ENCODE measurements at places on chromosomes 11 and 22.

GRCh38 chr11:97963528-97964331 lies 1057.0 kb upstream of the CNTN5 start:
- DNase-seq: peak; percentile 27

DNA sequence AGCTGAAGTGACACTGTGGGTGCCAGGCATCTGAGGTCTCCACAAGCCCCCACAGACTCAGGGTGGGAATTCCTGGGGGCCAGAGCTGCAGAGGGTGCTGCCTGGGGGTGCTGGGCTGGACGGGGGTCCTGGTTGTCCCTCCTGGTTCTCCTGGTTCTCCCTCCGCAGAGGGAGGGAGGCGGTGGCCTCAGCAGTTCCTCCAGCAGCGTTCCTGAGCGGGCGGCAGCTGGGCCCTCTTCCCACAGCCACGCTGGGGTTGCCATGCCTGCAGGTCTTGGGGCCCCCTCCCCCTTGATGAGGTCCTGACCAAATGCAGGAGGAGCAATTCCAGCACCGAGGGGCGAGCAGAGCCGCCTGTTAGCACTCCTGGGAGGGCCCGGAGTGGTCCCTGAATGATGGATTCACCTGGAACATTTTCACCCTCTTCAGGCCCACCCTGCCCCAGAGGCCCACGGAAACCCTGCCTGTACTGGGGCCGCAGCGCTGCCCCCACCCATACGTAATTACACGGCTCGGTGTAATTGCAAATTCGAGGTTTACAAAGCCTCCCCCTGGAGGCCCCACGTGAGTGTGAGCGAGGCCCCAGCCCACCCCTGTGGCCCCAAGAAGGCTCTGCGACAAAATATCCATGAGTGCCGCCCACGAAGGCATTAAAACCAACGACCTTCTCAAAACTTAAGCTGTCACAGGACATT lies 635 bp downstream of the C11orf21 start:
- no peak for DNase-seq

GRCh38 chr11:64210301-64211020 lies 3.9 kb downstream of the FERMT3 start:
- DNase-seq: no peak

DNA sequence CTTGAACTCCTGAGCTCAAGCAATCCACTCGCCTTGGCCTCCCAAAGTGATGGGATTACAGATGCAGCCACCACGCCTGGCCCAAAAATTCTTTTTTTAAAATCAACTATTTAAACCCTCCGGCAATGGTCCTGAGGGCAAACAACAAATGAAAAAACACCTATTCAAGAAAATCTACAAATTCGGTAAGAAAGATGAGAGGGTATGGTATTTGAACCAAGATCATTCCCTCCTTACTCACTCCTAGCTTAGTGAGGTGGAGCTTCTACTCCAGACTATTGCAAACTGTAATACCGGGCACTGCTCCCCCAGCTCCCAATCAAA lies 2.1 kb downstream of the NF2 start:
- no peak for DNase-seq

DNA sequence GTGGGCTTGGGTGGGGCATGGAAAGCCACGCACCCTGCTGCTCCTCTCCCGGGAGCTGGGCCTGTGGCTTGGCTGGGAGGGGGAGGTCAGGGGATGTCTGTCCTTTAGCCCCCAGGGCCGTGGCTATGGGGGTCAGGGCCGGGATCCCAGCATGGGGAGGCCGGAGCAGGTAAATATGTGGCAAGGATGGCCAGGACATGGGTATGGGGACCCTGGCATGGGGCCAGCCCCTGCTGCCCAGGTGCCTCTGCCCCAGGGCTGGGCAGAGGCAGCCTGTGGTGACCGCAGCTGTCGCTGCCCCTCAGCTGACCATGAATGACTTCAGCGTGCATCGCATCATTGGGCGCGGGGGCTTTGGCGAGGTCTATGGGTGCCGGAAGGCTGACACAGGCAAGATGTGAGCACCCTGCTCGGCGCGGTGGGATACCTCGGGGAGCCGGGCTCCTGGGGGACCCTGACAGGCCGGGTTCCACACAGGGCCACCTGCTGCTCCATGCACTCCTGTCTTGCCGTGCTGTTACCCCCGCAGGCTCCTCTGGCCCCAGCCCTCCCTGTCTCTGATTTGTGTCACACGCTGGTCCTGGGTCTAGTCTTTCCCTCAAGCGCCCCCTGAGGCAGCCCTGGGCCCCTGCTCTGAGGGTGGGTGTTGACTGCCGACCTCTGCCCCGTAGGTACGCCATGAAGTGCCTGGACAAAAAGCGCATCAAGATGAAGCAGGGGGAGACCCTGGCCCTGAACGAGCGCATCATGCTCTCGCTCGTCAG lies 8.1 kb upstream of the ANKRD13D start:
- no peak for DNase-seq

- peak; percentile 81 for DNase-seq
Observed at GRCh38 chr11:19444231-19444630, 203.5 kb upstream of the E2F8 start.

- no peak for DNase-seq
Observed at GRCh38 chr22:37659897-37660708, 1.6 kb downstream of the PDXP start.

GRCh38 chr11:73322382-73323306 lies 14.6 kb downstream of the ARHGEF17 start:
- DNase-seq: peak; percentile 56

DNA sequence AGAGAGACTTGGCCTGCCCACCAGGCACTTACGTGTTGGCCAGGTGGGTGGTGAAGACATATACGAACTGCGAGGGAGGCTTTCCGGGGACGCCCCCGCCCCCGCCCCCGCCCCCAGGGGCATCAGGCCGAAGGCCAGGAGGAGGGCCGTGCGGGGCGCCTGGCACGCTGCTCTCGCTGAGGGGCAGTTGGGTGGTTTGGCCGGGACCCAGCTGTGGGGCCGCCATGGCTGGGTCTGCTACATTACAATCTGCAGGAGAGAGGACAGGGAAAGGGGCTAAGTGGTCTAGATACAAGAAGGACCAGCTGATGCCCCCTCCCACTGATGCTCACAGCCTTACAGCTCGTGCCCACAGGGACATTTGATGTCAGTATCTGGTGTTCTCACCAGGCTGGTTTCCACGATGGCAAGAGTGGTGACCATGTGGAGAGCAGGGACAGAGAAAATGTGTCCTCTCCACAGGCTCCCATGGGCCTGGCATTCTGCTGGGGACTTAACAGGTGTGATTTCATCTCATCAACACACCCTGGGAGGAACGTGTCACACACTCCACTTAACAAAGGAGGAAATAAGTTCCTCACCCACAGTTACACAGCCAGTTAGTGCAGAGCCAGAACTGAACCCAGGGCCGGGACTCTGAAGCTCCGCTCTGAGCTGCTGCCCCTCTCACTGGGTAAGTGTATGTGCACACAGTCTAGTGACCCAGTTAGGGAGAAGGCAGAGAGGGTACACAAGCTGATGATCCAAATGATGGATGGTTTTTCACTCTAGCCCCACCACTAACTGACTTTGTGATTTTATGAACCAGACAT lies 19.7 kb downstream of the CXCR5 start:
- no peak for DNase-seq

DNA sequence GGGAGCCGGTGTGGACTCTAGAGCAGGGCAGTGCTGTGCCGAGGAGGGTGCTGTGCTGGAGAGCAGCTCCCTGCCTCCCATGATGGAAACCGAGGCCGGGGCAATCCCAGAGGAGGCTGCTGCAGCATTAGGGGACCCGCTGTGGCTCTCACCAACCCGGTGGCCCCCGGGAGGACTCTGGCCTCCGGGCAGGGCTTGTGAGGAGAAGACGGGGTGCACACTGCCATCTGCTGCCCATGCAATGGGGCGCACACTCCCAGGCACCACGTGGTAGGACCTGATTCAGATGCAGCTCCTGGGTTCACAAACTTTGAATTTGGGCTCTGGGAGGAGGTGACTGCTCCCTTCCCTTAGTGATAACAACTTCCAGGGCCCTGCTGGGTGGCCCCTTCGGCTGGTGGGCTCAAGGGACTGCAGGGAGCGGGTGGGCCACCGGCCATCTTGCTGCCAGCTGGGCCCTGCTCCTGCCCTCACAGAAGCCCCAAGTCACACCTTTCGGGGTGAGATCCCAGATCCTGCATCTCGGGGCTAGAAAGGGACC lies 93.8 kb upstream of the FGF3 start:
- DNase-seq: no peak

DNA sequence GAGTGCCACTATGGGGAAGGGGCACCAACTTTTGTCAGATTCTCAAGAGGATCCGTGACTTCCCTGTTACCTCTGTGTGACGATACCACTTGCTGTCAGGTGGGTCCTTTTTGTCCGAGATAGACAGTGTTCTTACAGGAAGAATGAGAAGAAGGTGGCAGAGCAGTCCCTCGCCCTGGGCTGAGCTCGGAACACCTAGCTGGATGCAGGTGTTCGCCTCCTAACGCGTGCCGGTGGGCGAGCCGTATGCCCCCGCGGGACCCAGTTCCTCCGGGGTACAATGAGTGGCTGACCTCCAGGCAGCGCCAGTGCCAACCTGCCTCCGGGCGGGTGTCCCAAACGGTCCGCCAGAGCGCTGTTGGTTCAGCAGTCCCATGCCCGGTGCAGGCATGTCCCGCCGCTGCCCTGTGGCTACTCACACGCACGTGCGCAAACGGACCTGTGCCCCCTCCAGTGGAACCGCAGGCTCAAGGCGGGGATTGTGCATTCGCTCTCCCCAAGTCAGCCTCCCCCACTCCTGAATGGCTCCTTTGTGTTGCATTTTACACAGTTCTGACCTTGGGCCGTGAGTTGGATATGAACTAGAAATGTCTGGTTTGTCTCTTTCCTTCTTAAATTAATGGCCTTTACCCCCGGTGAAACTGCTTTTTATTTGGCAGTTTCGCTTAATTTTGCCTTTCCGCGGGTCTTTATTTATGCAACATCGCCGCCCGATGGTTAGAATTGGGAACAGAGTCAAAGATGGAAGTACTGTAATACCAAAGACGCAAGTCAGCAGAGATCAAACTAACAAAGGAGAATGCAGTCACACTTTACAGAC lies 1.1 kb upstream of the ABTB2 start:
- DNase-seq: peak; percentile 86

GRCh38 chr11:62621567-62622470 lies at the start of gene B3GAT3:
B3GAT3 (minus strand) TSS chr11:62621986; CDS start chr11:62621947, 39 bp downstream.
- peak; percentile 99 for DNase-seq

- peak; percentile 17 for DNase-seq
Observed at GRCh38 chr11:46669711-46670139, 30.7 kb downstream of the ARHGAP1 start.

- peak; percentile 84 for DNase-seq
Observed at GRCh38 chr11:74055938-74056337, 47.1 kb upstream of the UCP3 start.

DNA sequence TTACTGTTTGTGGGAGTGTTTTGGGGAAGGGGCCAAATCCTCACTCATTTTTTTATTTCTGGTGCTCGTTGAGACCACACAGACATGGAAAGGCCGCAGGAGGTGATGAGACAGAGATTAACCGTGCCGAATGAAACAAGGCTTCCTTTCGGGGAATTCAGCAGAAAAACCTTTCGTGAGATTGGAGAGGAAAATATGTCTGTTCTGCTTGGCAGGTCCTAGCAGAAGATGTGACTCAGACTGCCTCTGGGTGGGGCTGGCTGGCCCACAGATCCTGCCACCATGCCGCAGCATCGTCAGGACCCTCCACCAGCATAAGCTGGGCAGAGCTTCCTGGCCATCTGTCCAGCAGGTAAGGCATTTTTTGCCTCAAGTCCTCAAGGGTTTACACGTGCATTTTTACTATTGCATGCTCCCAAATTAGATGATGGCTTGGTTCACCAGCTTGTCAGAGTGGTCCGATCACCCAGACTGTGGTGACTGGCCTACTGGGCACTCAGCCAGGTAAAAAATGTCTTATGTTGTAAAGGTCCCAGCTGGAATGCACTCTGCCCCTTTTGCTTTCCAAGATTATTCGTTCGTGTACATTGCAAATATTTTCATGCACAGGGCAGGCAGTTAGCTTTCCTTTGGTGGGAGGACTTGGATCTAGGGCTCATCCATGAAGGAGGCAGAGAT lies 1.5 kb downstream of the DDB2 start:
- DNase-seq: peak; percentile 72

GRCh38 chr11:34685864-34686263 lies 65.0 kb downstream of the EHF start:
- DNase-seq: no peak

GRCh38 chr11:42996421-42997307 lies 315.1 kb upstream of the API5 start:
- DNase-seq: no peak

DNA sequence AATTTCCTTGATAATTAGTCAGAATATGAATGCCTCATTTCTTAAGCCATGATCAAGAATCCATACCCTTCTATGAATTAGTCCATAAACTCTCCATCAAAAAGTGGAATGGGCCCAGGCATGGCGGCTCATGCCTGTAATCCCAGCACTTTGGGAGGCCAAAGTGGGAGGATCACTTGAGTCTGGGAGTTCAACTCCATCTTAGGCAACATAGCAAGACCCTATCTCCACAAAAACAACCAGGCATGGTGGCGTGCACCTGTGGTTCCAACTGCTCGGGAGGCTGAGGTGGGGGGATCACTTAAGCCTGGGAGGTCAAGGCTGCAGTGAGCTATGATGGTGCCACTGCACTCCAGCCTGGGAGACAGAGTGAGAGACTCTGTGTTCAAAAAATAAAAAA lies 52.1 kb upstream of the SHANK2 start:
- DNase-seq: no peak

GRCh38 chr22:23235425-23235824 lies 55.1 kb downstream of the BCR start:
- no peak for DNase-seq

GRCh38 chr11:75465701-75466531 lies 32.9 kb upstream of the KLHL35 start:
- peak; percentile 38 for DNase-seq

DNA sequence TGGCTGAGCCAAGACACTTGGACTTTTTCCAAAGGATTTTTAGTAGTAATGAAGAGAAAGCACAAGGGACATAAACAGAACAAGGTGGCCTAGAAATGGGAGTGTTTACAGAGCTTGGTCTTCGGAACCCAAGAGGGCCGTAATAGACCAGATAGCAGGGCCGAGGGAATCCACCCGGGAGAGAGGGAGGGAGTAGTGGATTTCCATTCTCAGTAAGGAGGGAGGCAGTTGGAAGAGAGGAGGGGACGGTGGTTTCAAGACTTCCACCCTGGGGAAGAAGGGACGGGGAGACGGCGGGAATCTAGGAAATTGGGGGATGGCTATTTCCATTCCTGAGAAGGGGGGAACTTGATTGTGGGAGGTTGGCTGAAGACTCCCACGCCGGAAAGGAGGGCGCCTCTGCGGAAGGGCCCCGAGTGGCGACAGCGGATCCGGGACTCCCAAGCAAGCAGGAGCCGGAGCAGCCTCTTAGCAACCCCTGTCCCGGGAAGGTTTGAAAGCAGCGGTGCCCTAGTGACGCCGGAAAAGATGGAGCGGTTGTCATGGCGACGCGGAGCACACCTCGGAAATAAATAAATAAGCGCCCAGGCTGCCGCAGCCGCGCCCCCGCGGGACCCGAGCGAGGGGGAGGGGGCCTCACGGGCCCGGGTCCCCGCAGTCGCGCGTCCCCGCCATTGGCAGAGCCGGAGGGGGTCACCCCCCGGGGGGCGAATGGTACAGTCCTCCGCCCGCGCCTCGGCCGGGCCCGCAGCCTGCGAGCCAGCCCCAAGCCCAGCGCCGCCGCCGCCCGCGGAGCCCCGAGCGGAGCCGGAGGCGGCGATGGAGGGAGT lies 31.6 kb downstream of the EIF3F start:
- DNase-seq: peak; percentile 62

GRCh38 chr11:8228231-8228630 lies 35.4 kb downstream of the LMO1 start:
- DNase-seq: no peak

GRCh38 chr22:49887702-49888101 lies 30.5 kb downstream of the ALG12 start:
- DNase-seq: no peak

All from fibroblast of villous mesenchyme (primary cell).